ENCODE measurements at places on chromosomes 12 and 14.

DNA sequence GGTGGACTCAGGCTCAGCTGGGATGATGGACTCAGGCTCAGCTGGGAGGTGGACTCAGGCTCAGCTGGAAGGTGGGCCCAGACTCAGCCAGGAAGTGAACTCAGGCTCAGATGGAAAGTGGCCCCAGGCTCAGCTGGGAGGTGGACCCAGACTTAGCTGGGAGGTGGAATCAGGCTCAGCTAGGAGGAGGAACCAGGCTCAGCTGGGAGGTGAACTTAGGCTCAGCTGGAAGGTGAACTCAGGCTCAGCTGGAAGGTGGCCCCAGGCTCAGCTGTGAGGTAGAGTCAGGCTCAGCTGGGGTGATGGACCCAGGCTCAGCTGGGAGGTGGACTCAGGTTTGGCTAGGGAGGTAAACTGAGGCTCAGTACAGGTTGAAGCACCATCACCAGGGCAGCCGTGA, 21.8 kb upstream of the C14orf180 start:
- no peak for DNase-seq

DNA sequence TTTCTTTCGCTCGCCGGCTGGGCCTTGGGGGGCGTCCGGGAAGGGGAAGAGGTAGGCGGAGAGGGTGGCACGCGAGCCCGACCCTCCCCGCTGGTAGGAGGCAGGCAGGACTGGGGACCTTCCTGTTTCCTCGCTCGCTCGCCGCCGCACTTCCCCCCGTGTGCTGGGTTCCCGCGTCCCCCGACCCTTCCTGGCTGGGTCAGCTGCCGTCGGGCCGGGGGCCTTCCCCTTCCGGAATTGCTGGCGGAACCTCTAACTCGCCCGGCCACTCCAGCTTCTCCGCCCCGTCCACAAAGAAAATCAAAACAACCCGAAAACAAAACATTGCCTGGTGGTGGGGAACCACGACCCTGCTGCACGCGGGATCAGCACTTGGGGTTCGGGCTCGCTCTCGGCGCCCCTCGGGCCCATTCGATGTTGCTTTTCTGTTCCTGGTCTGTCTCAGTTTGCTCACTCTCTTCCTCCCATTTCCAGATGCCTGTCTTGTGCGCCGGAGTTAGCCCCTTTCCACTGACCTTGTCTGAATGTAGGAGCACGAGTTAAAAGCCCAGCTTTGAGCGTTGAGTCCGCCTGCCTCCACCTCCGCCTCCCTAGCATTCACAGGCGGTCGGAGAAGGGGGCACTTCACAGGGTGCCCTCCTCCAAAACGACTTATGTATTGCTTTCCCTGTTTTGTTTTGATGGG, 581 bp downstream of the PAPOLA start:
- peak; percentile 44 for DNase-seq

- no peak for DNase-seq
Measured at GRCh38 chr12:76220980-76221379, 127.2 kb downstream of the BBS10 start.

- peak; percentile 44 for DNase-seq
Measured at GRCh38 chr14:49962621-49963020, 69.7 kb downstream of the ARF6 start.

DNA sequence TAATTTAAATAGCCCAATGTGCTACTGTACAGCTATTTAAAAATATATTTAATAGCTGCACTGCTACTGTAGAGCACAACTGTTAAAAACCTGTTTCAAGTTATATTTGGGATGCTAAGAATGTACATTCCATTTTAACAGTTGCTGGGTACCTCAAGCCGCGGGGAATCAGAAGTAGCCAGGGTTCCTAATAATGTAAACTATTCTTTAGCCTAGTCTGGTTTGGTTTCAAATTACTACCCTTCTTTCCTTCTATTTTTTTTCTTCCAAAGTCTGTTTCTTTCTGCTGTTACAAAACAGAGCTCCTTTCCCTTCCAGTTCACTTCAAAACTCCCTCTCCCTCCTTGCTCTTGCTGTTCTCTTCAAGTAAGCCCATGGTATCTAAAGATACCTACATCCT, 21.3 kb downstream of the SCAF11 start:
- DNase-seq, result peak; percentile 54

GRCh38 chr12:63963868-63964267, 119.4 kb downstream of the SRGAP1 start:
- DNase-seq, result no peak

GRCh38 chr12:57229634-57230380, at the start of gene SHMT2:
Gene SHMT2 (plus strand): TSS chr12:57229711. CDS start chr12:57229779, 68 bp downstream.
- DNase-seq, result peak; percentile 89

DNA sequence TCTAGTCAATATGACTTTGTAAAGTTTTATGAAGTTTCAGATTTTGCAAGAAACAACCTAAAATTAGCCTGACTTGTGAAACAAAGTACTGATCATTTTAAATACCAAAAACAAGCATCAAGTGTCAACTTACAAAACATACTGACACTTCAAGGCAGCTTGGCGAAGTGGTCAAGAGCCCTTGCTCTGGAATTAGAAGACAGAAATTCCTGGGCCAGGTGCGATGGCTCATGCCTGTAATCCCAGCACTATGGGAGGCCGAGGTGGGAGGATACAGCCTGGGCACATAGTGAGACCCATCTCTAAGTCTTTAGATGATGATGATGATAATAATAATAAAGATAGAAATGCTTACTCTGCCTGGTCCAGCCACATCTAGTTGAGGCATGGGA, 45.4 kb upstream of the NR2C1 start:
- DNase-seq, result no peak

- no peak for DNase-seq
Measured at GRCh38 chr12:115945491-115945885, 332.0 kb downstream of the MED13L start.

- DNase-seq, result no peak
Measured at GRCh38 chr12:28591831-28592230, 401.6 kb downstream of the CCDC91 start.

DNA sequence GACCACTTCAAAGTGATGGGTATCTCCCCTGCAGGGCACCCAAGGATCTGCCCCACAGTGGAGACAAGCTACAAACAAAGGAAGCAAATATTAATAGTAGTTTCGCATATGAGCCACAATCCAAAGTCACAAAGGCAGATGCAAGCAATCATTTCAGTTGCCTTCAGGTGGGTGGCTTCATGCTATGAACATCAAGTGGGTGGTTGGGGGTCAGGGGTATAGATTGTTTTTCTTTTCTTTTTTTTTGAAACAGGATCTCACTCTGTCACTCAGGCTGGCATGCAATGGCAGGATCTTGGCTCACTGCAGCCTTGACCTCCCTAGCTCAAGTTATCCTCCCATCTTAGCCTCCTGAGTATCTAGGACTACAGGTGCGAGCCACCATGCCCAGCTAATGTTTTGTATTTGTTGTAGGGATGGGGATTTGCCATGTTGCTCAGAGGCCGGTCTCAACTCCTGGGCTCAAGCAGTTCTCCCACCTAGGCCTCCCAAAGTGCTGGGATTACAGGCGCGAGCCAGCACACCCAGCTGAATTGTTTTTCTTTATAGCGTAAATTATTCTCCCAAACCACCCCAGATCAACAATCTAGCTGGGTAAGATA, 13.4 kb upstream of the NT5DC3 start:
- DNase-seq, result no peak

GRCh38 chr12:1857821-1858220, 37.5 kb downstream of the LRTM2 start:
- no peak for DNase-seq

GRCh38 chr12:89350630-89351488, 1.4 kb downstream of the DUSP6 start:
- peak; percentile 45 for DNase-seq
